ENCODE measurements at places on chromosomes 5 and 9. TPM values are rescaled to one million over a fixed set of nuclear protein-coding genes. Genes with fewer than 3 reads are reported as not detected.
A peak's percentile ranks its signal among the peaks of the same experiment; 100 is the strongest.

GRCh38 chr5:173916233-173916632 is 28.1 kb downstream of the CPEB4 start:
- DNase-seq, result no peak

GRCh38 chr9:81512641-81513040 is 176.7 kb downstream of the TLE1 start:
- no peak for DNase-seq

PCDHA11 gene
- not detected for total RNA-seq

- DNase-seq, result peak; percentile 4
These were observed 28.8 kb upstream of the DAB2 start for GRCh38 chr5:39453606-39454005.

ENG gene
- 32.1 TPM for total RNA-seq

DNA sequence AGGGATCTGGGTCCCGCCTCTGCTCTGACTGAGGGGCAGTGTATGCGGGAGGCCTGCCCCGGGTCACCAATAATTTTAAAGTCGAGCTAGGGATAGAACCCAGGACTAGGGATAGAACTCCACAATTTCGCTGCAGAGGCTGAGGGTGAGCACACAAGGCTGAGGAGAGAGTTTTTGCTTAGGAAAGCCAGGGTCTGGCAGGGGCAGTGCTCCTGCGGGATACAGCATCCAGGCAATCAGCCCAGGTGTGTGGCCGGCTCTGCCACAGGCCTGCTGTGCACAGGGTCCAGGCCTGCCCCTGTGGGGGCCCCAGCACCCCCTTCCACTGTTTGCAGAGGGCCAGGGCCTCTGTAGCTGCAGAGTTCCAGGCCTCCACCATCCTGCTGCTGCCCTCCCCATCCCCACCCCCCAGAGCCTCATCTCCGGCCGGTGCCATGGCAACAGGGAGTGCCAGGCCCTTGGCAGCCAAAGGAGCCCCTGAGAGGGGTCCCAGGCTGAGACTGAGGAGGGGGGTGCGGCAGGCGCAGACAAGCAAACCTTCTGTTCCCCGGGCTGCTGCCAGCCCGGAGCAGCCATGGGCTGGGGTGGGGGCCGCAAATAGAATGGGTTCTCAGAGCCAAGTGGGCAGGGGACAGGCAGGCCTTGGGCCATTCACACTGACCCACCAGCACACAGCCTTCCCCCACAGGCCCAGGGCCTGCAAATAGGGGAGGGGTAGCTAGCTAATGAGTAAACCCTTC is 8.6 kb downstream of the PDGFRB start:
- DNase-seq, result no peak

UBE2QL1 gene
- total RNA-seq, result 0.49 TPM

ORM2 gene
- total RNA-seq, result not detected

DNA sequence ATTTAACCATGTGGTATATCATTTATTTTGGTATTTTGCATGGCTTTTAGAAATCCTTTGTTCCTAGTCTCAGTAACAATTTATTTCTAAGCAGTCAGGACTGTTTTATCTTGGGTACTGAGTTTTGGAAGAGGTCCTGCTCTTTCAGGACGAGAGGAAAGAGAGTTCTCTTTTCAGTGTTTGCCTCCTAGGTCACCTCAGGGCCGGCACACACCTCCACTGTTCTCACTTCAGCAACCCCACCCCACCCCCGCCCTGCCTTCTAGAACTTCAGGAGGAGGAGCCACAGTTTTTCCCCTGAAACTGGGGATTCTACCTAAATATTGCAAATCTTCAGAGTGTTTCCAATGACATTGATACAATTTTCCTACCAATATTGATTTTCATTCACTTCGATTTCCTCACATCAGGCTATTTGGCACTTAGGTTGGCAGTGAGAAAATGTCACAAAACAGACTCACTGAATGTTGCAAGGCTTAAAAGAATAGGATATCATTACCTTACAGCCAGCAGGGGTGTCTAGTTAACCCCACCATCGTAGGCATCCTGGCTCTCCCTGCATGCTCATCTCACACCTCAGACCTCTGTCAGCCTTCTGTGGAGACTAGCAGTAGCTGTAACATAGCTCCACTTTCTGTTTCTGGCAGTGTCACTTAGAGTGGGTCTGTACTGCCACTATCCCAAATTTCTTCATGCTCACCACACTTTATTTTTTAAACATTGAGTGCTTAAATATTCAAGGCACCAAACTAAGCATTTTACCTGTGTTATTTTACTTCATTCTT is 5.4 kb downstream of the IGIP start:
- no peak for DNase-seq

- no peak for DNase-seq
These were observed 73.4 kb upstream of the PPARGC1B start for GRCh38 chr5:149656576-149657182.

GRCh38 chr5:55816342-55816741 is 34.8 kb upstream of the IL31RA start:
- peak; percentile 82 for DNase-seq

DNA sequence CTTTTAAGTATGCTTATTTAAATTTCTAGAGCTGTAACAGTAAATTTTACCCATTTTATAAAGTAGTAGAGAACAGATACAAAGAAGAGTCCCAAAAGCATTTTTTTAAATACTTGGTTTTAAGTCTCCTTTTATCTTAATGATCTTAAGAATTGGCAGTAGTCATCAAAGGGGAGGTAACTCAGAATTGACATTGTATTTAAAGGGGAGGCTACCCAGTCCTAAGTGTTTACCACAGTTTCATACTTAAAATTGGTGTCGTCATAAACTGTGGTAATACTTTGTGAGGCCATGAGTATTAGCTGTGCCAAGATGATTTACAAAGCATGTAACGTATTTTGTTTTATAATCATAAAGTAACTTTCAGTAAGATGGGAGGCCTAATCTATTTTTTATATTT is 14.8 kb downstream of the SLC25A46 start:
- no peak for DNase-seq

CARTPT gene
- total RNA-seq, result not detected

ADAMTS12 gene
- total RNA-seq, result 31.7 TPM

KLHL9 gene
- total RNA-seq, result 22.3 TPM

DNA sequence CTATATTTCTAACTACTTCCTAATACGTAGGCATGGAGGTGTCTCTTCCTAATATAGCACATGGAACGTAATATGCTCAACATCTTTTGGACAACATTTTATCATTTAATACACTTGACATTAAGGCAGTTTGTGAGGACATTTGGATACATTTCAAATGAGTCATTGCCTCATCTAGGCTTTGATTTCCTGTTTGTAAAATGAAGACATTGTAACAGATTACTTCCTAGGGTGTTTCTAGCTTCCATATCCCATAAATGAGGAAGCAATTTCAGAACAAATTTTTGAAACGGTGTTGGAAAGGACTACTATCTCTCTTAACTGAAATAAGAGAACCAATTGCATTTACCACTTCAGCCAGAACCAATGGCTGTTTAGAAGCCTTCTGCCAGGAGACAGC is 38.7 kb downstream of the SLC28A3 start:
- DNase-seq, result peak; percentile 68

SIT1 gene
- not detected for total RNA-seq

Measured in RPMI7951 (cell line).